SK-N-SH treated with all-trans-retinoic acid at 6 μM for 48 hours (cell line): ENCODE measurements at places on chromosomes 11 and 22.

DNA sequence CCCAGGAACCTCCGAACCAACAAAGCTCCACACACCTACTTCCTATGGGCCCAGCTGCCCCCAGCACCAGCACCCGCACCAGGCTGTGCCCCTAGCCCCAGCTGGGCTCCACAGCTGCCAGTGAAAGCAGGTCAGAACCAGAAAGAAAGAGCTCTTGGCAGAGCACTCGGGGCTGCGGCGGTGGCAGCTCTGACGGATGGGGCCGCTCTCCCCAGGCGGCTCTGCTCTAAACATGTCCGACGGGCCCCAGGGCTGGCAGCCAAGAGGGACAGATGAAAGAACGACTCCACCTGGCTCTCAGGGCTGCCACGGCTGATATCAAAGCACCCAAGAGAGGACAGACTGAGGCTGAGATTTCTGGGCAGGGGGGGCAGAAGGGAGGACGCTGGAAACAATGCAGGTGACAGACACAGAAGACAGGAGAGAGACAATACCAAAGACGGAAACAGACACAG lies 25.7 kb downstream of the LRFN4 start:
- ATAC-seq: no peak

DNA sequence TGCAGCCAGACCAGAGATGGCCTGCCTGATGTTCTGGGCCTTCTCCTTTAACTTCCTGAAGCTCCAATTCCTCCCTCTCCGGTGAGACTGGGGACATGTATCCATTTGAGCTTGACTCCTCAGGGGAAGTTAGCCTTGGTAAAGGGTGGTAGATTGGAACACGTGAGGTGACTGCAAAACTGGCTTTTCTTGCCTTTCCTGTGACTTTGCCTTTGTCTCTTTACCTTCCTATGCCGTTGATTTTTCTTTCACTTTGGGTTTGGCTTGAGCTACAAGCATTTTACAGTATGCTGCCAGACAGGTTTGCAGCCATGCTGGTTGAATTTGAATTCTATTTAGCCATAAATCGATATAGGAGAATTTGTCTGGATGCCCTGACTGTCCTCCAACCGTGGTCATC lies 16.8 kb upstream of the GLYATL1 start:
- no peak for ATAC-seq

GRCh38 chr22:38952281-38952993 lies 5.0 kb upstream of the APOBEC3A start:
- no peak for ATAC-seq

GRCh38 chr11:119816660-119817059 lies 87.7 kb upstream of the NECTIN1 start:
- ATAC-seq: no peak

- no peak for ATAC-seq
Measured at GRCh38 chr11:126415669-126416420, 60.4 kb downstream of the ST3GAL4 start.

DNA sequence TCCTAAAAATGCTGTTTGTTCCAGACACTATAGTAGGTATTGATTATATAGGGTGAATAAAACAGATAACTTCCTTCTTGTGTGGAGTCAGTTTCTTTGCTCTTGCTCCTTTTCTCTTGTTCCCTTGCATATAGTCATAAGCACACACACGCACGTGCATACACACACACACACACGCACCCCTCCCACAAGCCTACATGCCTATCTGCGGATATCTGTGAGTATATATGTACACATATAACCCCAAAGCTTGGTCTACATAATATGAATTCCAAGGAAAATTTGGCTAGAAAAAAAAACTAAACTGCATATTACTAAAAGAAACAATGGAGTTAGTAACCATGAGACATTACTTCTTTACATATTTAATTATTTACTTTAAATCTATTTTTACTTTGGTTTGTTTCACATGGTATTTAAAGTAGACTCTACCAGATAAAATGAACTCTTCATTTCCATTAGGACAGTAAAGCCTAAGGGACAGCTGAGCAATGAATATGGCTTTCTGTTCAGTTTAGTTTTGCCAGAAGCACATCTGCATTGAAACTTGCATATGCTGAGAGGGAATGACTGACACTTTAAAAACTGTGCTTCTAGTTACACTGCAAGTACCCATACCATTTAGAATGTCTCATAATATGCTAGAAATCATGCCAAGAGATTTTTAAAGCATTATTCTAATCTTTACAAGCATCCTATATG lies 676.4 kb downstream of the DLG2 start:
- no peak for ATAC-seq
